NCI-H1092 treated with DMSO at 0.1 percent for 48 hours (cell line): ENCODE measurements at places on chromosomes 4 and X.

DNA sequence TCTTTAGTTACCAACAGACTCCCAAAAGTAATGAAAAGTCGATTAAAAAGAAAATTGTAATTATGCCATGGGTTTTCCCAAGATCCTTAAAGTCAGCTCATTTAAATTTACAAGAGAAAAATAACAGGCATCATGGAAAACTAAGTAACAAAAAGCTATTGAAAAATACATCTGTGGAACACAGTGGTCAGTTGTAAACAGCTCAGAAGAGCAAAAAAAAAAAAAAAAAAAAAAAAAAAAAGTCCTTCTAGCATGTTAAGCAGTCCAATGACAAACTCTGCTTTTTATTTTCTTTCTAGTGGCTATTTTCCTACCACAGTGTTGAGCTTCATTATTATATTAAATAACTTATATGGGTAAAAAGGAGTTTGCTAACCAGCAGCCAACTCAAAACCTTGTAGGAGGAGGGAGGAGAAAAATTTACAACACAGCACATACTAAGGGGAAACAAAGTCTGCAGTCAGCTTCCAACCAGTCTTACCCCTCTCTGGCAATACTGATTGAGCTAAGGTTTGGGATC lies 44.9 kb downstream of the RASGEF1B start:
- DNase-seq: no peak

GRCh38 chr4:21986307-21986706 lies 37.7 kb upstream of the KCNIP4 start:
- DNase-seq: no peak

DNA sequence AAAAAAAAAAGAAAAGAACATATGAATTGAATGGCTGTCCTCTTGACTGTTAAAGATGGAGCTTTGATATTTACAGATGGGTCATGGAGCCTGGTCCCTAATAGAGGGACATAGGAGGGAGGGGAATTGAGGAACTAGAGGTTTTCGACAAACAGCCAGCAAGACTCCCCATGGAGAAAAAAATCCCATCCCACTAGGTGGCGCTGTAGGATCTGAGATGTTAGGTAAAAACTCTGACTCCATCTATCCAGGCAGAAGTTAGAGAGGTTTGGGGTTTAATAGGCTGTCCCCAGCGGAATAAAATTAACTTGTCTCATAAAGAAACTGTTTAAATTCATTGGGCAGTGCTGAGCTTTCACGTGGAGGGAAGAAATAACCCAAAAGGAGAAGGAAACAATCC lies 45.9 kb downstream of the HMGB2 start:
- no peak for DNase-seq

DNA sequence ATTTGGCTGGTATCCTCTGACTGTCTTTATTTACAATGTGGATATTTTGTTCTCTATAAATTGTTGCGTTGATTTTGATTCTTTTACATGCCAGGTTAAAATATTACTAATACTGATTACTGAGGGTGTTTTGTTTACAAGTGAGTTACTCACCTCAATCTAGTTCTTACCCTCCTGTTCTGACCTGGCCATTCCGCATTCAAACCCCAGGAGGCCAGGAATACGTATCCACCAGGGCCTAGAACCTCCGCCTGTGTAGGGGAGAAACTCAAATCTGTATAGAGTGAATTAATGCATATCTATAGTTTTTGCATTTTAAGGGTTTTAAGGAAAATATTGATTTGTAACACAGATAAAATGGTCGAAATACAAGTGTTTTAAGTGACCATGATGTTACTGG lies 2.6 kb upstream of the ZFP42 start:
- DNase-seq: no peak

DNA sequence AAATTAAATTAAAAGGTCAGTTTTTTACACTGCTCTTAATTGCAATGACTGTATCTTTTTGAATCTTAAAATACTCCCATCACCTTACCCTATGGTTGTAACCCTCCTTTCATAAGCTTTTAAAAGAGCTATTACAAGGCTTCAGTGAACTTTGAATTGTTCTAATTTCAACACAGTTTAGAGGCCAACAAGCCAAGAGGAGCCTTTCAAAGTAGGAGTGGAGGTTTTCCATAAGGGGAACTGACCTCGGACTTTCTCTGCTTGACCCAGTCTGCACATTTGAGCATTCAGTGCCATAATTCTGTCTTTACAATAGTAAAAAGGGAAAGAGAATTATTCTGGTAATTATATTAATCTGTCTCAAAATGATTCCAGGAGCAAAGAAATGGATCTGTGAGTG lies 98.9 kb downstream of the PARM1 start:
- DNase-seq: no peak

- peak; percentile 81 for DNase-seq
Observed at GRCh38 chrX:74925225-74926088, at the start of gene NEXMIF. Gene NEXMIF (minus strand): TSS chrX:74925452.

DNA sequence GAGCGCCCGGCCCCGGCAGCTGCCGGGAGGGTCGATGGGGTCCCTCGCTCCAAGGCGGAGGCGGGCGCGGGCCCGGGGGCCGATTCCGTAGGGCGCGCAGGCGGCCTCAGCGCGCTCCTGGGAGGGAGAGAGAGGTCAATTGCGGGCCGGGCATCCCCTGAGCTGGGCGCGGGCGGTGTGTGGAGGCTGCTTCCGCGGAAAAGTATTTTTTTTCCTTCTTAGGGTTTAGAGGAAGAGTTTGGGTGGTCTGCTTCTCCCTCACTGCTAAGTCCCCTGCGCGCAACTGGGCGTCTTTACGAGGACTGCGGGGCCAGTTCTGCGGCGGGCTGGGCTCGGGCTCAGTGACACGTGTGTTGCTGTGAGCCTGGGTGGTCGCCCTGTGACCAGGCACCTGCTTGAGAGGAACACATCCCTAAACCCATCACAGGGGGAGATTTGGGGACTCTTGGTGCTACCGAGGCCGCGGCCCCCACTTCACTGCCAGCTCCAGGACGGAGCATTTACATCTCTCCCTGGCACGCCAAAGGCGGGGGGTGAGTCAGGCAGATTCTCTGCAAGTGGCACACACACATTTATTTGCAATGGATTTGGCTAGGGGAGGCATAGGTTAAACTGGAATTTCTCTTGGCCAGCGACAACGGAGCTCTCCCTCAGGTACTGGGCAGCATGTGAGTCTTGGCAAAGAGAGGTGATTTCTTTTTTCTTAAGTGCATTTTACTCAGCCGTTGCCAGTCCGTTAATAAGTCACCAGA lies 151.2 kb upstream of the SLC4A4 start:
- peak; percentile 19 for DNase-seq
